ENCODE measurements at places on chromosomes 5 and 9.

GRCh38 chr9:116860509-116861120, 173.5 kb downstream of the TRIM32 start:
- peak; percentile 73 for DNase-seq

GRCh38 chr5:15376803-15377202, 123.2 kb upstream of the FBXL7 start:
- no peak for DNase-seq

GRCh38 chr9:115629879-115630840, 512.2 kb upstream of the TNC start:
- no peak for DNase-seq

DNA sequence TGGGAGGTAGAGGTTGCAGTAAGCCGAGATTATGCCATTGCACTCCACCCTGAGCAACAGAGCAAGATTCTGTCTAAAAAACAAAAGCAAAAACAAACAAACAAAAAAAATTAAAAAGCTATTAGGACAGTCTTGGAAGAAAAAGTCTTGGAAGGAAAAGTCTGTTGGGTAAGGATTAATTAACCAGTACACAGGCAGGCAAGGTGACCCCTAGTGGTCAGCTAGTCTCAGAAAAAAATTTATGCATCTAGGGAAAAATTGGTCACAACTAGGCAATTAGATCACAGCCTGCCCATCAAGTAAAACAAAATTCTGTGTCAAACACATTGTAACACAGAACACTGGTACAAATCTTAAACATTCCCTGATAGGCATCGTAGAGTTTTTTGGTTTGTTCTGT, 6.7 kb upstream of the ANKRD18B start:
- DNase-seq, result peak; percentile 73

- DNase-seq, result no peak
Observed at GRCh38 chr5:104198156-104198555, 635.6 kb upstream of the NUDT12 start.

GRCh38 chr5:72434781-72435437, 72.3 kb downstream of the ZNF366 start:
- DNase-seq, result peak; percentile 26

DNA sequence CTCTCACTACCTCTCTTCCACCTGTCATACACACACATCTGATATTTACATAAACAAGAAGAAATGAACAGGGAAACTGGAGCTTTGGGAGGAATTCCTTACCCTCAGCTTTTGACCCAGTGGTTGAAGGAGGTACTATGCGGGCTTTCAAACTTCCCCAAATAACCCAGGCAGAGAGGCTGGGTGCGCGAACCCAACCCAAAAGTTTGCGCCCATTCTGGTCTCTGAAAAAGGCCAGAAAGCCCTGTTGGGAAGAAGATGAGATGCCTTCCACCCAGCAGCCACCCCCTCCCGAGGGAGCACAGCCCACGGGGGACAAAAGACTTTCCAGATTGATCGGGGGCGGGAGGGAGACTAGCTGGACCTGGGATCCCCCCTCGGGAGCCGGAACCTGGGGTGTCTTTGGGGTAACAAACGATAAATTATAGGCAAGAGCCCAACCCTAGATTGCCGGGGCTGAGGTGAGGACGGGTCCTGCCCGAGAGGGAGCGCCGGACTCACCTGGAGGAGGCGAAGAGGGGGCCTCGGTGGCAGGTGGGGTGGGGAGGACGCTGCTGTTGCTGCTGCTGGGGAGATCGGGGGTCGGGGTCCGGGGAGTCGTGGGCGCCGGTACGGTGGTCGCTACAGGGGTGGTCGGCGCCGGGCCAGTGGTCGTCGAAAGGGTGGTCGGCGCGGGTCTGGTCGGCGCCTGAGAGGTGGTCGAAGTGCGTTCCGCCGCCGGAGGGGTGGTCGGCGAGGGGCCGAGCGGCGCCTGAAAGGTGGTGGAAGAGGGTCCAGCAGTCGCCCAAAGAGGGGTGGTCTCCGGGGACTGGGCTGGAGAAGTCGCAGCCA, 798 bp downstream of the MEGF9 start:
- peak; percentile 21 for DNase-seq

GRCh38 chr9:108103046-108103693, 613.6 kb upstream of the KLF4 start:
- DNase-seq, result peak; percentile 72

Data from EH (cell line).